Endodermal cell (in vitro differentiated cells): ENCODE measurements at places on chromosomes 2 and 18.

- peak; percentile 92 for DNase-seq
Measured at GRCh38 chr2:46062637-46063412, 234.4 kb upstream of the EPAS1 start.

DNA sequence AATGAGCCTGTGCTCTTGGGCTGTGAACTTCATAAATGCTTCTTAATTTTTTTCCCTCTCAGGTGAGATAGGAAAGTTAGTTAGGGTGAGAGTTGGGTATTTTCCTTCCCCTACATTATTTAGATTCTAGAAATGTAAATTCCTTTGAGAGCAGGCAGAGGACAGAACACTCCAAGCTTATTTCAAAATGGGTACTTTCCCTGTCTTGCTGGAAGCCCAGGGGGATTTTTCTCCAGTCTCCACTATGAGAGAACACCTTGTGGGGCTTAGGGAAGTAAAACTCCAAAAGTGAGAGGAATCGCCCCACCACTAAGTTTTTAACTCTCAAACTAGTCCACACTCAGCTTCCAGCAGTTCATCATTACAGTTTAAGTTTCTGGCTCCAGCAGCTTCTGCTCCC is 253.2 kb upstream of the CTAGE1 start:
- DNase-seq = no peak

GRCh38 chr18:35777039-35777438 is 195.4 kb upstream of the RMP24 start:
- peak; percentile 67 for DNase-seq

DNA sequence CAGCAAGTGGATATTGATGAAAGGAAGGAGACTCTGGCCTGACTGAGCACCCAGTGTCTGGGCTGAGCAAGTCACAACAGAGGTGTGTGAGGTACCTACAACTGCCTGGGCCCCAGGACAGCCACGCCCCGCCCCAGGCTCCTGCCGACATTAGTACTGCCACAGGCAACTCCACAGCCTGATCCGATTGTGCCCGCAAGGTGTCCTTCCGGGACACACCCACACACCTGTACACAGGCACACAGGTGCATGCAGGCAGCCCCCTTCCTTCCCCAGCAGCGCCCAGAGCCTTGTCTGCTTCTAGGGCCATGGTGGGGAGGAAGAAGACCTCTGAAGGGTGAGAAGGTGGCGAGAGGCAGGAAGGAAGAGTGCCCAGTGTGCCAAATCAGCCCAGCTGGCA is 83.6 kb downstream of the TNS1 start:
- DNase-seq = no peak

GRCh38 chr18:60372596-60372995 is at the start of gene MC4R:
Gene MC4R (minus strand): TSS chr18:60372775. CDS start chr18:60372349, 426 bp downstream.
- peak; percentile 71 for DNase-seq

DNA sequence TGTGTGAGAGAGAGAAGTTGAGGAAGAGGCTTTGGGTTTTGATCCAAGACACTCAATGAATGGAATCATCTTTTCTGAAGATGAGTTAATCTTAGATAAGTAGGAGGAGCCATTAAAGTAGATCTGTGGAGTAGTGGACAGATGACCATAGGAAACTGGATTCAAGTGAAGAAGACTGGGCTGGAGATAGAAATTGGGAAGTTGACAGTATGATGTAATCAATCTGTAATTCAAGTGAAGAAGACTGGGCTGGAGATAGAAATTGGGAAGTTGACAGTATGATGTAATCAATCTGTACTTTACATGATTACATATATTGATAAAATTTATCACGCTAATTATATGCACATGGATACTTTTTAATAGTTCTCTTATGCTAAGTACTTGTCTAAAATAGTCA is 92.8 kb downstream of the PHLPP1 start:
- DNase-seq = no peak

DNA sequence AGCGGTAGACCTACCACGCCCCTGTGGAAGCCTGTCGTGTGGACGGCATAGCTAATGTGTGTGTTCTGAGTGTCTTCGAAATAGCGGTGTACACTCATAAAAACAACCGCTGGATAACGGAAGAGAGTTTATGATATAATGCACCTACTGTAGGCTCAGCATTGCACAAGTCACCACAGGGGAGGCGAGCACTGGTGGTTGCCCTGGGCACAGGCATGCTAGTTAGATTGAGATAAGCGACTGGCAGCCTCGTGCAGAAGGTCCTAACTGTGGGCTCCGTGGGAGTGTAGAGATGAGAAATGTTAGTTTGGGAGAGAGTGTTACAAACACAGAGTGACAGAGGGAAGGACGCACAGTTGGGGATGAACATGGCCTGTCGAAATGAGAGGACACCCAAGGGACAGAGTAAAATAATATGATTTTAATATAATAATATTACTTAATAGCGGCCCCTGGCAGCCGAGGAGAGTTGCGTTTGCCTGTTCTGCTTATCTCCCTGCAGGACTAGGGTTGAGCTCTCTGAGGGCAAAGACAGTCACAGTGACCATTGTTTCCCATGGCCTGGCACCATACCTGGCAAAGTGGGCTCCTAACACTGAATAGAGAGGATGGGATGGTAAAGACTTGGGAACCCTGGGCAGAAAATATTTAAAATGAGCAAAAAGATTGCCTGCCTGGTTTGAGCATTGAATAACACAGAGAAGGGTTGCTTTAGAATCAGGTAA is 204.2 kb downstream of the GBX2 start:
- DNase-seq = no peak
